ENCODE measurements at places on chromosomes 16 and 17.

DNA sequence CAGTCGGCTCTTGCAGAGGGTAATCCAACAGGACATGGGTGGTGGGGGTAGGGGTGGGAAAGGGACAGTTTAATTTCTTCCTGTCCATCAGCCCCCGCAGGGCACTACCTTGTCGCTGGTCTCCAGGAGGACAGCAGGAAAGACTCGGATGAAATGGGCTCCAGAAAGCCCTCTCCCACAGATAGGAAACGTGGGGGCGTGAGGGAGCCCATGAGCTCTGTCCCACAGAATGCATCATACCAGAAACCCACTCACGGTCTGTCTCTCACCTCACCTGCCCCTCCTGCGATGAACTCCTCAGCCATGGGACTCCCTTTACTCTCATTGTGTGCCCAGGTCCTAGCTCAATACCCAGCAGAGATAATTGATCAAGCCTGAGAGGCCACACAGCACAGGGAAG lies 240.1 kb downstream of the GSG1L start:
- DNase-seq: no peak

DNA sequence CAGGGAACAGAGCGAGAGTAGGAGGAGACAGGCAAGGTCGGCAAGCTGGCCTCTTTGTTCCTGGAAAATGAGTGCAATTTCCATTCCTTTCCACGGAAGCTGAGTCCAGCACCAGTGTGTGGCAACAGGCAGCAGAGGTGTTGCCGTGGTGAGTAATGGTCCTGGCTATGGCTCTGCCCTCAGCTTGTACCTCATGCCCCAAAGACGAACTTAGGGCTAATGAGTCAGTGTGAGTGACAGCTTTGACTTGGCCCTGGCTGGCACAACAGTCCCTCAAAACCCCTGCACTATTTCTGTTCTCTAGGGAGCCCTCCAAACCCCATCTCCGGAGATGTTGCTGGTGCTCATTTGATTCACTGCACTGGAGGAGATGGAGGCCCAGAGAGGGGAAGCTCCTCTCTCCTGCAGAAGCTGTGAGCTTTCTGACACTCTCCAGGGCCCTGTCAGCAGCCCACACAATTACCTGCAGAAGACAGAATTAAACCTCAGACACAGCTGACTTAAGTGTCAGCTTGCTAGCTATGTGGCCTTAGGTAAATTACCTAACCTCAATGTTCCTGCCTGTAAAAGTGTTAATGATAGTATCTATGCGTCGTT lies 129.9 kb downstream of the TMEM132E start:
- no peak for DNase-seq

- DNase-seq: no peak
Measured at GRCh38 chr17:34720760-34721159, 141.4 kb downstream of the TMEM132E start.

DNA sequence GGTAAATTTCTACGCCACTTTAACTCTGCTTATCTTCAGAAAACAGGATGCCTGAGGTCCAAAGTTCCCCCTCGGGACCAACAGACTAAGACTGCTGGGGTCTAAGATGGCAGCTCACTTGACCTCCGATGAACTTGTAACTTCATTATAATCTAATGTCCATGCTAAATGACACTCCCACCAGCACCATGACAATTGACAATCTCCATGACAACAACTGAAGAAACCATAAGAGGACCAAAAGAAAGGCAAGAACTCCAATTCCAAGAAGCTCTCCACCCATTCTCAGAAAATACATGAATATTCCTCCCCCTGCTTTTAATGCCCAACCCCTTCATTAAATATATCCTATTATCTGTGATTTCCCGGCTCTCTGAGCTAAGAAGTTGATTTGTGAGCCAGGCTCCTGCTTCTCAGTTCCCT lies 7.5 kb downstream of the CCL4 start:
- no peak for DNase-seq

GRCh38 chr17:30827082-30827481 lies 2.6 kb upstream of the CRLF3 start:
- no peak for DNase-seq

- DNase-seq: no peak
Measured at GRCh38 chr16:50458667-50459495, 89.3 kb upstream of the NKD1 start.

- no peak for DNase-seq
Measured at GRCh38 chr17:67466251-67466796, 89.2 kb downstream of the PITPNC1 start.

DNA sequence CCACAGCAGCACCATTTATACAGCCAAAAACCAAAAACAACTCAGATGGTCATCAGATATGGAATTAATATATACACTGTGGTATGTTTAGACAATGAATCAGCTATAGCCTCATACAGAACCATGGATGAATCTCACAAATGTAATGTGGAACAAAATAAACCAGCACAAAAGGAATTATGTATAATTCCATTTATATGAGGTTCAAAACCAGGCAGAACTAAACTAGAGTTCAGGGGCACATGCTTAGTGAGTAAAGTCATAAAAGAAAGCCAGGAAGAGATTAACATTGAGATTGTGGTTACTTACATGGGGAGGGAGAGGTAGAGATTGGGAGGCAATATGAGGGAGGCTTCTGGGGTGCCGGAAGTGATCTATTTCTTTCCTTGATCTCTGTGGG lies 231.1 kb downstream of the COPRS start:
- DNase-seq: no peak

DNA sequence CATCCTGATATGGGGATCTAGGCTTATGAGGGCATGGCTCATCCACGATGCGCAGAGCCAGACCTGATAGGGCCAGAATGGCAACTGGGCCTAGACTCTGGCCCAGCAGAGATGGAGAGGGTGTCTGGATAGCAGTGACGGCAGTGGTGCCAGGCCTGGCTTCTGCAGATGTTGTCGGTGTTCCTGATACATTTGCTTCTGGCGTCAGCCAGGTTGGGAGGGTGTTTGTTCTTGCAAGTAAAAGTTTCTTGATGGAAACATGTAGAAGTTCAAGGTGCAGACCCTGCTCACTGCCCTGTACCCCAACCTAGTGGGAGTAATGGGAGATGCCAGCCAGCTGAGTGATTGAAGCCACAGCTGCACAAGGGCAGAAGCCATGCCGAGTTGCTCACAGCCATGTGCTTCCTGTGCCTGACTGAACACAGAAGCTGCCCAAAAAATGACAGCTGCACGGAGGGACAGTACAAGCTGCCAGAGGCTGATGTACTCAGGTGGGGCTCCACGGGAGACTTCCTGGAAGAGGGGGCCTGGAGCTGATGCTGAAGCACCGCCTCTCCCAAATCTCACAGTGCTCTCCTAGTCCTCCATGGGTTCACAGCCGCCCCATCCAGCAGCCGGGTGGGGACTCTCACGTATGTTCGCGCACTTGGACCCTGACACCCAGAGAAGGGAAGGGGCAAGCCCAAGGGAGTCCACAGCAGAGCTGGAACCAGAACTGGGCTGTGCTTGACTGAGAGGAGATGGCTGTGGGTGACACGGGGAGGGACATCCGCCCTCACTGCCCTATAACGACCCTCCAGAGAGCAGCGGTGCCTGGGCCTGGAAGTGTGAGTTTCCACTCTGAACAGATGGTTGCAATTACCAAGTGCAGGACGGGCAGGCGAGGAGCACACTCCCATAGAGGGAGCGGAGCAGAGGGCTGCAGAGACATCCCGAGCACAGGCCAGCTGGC lies 78.7 kb downstream of the N4BP1 start:
- DNase-seq: no peak

DNA sequence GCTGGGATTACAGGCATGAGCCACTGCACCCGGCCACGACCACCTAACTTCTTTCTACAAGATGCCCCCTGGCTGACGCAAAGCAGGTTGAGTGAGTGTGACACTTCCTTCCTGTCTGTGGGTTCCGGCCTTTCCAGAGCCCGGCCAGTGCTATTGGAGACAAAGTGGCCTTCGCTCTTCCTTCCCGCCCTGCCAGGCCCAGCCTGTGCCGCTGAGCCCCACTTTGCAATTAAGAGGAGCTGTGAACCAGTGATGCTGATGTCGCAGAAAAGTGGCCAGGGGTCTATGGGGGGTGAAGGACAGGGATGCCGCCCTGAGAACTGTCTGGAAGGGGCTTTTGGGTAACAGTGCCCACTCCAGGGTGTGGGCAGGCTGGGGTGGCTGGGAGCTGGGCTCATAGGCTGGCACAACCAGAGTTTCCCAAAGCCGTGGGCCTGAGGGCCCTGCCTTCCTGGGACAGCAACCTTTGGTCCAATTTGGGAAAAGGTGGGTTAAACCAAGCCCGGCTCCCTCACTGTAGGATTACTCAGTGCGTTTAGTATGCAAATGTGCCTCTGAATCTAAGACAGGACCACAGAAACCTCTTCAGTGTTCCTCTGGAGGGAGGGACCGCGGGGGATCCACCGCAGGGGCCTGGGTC lies 174.9 kb downstream of the SEC14L1 start:
- DNase-seq: no peak

- no peak for DNase-seq
Measured at GRCh38 chr17:78340183-78340955, 19.5 kb downstream of the SOCS3 start.

GRCh38 chr16:73058221-73058615 lies 10.3 kb upstream of the ZFHX3 start:
- DNase-seq: no peak

DNA sequence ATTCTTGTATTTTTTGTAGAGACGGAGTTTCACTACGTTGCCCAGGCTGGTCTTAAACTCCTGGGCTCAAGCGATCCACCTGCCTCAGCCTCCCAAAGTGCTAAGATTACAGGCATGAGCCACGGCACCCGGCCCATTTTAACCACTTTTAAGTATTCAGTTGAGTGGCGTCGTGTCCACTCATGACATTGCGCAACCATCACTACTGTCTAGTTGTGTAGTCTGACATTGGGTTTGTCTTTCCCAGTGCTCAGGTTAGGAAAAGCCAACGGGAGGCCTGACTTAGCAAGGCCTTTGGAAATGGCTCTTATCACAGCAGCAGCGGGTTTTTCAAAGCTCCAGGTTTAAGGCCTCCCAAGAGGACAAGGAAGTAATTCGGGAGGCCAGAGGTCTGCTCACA lies 58.7 kb downstream of the LITAF start:
- DNase-seq: no peak

- DNase-seq: no peak
Measured at GRCh38 chr17:56595831-56596690, 2.6 kb downstream of the NOG start.

DNA sequence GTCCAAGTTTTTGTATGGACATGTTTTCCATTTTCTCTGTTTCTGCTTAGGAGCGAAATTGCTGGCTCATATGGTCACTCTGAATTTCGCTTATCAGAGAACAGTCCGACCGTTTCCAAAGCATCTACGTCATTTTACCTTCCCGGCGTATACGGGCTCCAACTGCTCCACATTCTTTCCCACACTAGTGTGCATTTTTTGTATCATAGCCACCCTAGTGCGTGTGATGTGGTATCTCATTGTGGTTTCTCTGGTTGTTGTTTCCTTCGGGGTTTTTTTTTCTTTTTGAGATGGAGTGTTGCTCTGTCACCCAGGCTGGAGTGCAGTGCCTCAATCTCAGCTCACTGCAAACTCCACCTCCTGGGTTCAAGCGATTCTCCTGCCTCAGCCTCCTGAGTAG lies 31.0 kb upstream of the BHLHA9 start:
- DNase-seq: no peak

- no peak for DNase-seq
Measured at GRCh38 chr17:65070620-65071019, 14.1 kb upstream of the GNA13 start.

- no peak for DNase-seq
Measured at GRCh38 chr16:85465328-85466303, 147.5 kb upstream of the GSE1 start.

DNA sequence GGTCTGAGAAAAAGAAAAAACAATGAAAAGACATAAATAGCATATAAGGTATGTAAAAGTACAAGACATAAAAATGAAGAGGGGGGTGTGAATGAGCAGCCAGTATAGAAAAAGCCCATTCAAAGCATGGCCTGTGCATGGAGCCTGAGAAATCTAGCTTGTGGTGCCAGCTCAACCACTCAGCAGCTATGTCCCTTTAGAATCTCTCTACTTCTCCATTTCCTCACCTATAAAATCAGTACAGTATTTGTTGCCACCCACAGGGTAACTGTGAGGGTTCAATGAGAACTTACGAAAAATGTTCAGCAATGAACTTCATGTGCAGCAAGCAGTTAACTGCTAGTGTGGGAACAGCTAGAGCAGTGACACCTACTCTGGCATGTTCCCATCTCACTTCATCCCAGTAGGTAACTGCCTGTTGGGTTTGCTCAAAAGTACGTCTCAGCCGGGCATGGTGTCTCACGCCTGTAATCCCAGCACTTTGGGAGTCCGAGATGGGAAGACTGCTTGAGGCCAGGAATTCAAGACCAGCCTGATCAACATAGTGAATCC lies 15.3 kb downstream of the CYTH1 start:
- DNase-seq: no peak

GRCh38 chr16:27405546-27406451 lies 3.8 kb downstream of the IL21R start:
- DNase-seq: no peak

DNA sequence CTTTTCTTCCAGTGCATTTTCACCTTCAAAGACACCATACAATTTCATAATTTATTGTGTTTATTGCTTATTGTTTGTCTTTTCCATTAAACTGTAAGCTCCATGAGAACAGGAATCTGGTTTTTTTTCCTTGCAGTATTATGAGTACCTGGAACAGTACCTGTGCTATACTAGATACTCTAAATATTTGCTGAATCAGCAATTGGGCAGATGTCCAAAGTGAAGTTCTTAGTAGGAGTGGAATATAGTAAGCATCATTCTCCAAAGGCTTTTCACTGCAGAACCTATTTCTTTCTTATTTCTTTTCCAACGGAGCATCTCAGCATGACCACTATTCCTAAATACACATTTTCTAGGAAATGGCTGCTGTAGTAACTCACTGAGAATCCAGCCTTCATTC lies 269.0 kb upstream of the CCL2 start:
- no peak for DNase-seq

- peak; percentile 34 for DNase-seq
Measured at GRCh38 chr16:2881783-2882649, 999 bp upstream of the FLYWCH2 start.

GRCh38 chr17:31623990-31624389 lies 232.5 kb downstream of the RAB11FIP4 start:
- DNase-seq: no peak

DNA sequence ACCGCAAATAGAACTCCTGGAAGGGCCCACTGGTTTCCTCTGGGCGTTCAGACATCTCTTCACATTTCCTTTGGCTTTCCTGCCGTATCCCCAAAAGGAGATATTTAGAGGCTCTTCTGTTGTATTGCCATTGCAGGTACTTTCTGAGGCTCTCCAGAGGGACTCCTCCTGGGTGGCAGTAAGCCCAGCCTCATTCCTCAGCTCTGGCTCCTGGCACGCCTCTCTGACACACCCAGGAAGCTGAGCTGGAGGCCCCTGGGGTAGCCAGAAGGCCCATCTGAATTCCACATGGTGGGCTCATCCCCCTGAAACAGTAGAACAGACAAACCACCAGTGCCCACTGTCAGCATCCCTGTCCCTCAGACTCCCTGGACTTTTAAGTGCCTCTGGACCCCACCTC lies 206.7 kb downstream of the PARN start:
- DNase-seq: no peak

Measured in Ammon's horn (tissue), 1 donor.